NCI-H526 (cell line): ENCODE measurements at places on chromosomes 3 and 15.

DNA sequence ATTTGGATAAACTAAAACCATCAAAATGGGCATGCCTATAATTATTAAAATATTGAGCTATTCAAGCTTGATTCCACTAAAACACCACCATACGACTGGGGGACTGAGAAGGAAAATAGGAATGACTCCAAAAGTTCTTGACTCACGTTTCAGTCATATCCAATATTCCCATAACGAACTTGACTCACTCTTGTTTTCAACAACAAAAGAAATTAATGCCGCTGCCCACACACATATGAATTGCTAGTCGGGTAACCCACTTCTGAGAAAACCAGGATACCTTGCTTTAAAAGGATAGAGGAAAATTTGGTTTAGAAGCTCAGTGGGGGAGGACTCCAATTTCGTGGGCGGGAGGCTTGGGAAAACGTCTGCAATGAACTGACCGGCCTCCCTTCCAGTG lies 5.2 kb downstream of the HTR3C start:
- DNase-seq = no peak

DNA sequence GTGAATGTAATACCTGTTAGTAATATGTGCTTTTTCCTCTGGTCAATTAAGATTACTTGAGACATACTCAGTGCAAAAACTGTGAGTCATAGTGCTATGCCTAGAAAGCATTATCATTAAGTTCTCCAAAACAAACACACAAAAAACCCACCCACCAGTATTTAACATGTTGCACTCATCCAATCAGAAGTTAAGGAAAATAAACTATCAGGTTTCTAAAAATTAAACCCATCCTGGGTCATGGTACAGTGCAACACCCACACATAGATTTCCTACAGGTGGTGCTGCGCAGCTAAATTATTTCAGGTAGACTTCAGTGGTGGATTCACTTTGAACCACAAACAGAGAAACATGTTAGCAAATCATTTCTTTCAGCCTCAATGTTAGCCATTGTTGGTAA lies 264.4 kb upstream of the VEPH1 start:
- DNase-seq = no peak

GRCh38 chr3:115513416-115513800 lies 109.9 kb upstream of the GAP43 start:
- DNase-seq = no peak

- DNase-seq = no peak
These were observed 123.2 kb downstream of the GOLIM4 start for GRCh38 chr3:167972502-167972901.
